Right forelimb (tissue), 1 donor: ENCODE measurements at places on chromosomes 13 and 19.
A peak's percentile ranks its signal among the peaks of the same experiment; 100 is the strongest.

GRCh38 chr19:1851654-1852580, 3.6 kb upstream of the REXO1 start:
- DNase-seq, result peak; percentile 76

DNA sequence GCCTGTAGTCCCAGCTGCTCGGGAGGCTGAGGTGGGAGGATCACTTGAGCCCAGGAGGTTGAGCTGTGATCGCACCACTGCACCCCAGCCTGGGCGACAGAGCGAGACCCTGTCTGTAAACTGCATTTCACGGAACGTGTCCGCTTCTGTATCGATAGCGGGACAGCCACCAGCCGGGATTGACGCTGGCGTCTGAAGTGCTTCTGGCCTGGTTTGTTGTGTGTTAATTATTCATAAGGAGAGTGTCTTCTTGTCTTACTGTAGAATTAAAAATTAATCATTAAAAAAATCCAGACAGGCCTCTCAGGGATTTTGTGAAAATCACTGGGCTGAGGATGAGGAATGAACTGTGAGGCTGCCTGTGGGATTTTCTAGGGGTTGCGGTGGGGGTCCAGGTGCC, 16.2 kb upstream of the MISP start:
- DNase-seq, result no peak

DNA sequence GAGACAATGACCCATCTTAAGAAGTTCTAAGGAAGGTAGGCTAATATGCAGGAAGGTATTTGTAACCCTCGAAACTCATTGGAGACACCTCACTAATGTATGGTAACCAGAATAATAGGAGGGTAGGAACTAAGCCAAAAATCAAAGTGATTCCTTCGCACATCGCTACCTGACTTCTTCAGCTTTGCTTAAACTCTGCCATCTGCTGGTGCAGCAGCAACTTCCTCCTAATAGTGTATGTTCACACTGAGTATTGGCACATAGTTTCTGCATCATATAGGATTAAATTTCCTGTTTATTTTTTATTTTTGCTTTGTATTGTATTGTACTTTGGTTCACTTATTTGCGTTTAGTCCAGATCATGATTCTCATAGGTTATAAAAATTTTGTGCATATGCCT, 676.2 kb downstream of the GPC5 start:
- no peak for DNase-seq

DNA sequence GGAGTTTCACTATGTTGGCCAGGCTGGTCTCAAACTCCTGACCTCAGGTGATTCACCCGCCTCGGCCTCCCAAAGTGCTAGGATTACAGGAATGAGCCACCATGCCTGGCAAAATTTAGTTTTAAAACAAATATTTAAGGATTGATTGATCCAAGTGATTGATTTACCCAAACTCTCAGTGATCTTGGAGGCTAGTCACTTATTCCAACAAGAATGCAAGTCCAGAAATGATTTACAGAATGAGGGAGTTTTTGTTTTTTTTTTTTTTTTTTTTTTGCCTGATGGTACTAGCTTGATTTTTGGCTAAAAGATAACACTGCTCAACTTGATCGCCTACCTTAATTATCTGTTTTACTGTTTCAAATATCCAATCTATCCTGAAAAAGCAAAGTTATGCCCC, 5.7 kb upstream of the TEX26 start:
- no peak for DNase-seq

- DNase-seq, result no peak
These were observed 41.7 kb downstream of the RXFP2 start for GRCh38 chr13:31781064-31781463.

DNA sequence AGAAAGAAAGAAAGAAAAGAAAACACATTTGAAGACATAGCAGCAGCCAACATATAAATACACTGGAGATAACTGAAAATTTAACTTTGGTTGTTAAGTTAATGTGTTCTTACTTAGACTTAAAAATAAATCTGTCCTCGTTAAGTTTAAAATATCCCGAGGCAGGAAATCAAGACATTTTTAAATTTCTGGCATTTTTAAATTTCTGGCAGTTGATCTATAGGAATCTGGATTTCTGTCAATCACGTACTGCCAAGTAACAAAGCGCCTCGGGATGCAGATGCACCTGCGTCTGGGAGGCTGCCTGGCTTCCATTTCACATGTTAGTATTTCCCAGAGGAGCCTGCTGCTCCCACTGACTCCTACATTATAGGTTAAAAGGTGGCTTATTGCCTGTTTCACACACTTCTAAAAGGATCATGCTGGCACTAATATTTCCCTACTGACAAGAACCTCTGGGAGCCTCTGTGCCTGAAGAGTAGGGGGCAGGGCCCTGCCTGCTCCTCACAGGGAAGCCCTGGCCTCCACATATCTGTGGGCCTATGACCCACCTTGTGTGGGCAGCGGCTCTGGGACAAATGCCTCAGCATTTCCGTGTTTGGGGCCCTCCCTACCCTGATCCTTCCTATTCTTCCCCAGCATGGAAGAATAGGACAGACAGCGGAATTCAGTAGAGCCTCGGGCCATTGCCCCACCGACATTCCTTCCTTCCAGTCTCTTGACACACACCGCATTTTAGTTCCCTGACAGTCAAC, 62.8 kb upstream of the ATP12A start:
- no peak for DNase-seq

GRCh38 chr13:45705918-45706317, 3.8 kb downstream of the CBY2 start:
- no peak for DNase-seq

GRCh38 chr13:99926014-99926731, 45.4 kb downstream of the ZIC5 start:
- no peak for DNase-seq

DNA sequence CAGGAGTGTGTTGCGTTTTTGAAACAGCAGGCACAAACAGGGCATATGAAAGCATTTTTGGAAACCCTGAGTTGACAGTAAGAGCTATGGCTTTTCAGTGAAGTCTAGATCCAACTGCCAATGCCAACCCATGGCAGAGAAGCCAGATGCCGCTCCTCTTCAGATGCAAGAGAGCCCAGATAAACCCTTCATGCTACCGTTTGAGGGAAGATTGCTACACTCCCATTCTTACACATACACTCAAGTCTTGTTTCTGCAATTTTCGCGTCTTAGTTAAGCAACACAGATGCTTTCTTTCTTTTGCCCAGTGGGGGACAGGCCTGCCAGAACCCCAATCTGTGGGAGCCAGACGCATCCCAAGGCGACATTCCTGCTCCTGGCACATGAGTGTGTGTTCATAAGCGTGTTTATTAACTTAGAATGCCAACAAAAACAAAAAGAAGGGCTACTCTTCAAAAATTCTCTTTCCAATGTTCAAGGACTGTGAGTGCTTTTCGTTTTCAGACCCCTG, 10.4 kb downstream of the BORCS8 start:
- DNase-seq, result no peak

GRCh38 chr13:73714522-73714921, 419.7 kb downstream of the KLF12 start:
- no peak for DNase-seq

- no peak for DNase-seq
These were observed 12.2 kb downstream of the BRD4 start for GRCh38 chr19:15320116-15320515.

DNA sequence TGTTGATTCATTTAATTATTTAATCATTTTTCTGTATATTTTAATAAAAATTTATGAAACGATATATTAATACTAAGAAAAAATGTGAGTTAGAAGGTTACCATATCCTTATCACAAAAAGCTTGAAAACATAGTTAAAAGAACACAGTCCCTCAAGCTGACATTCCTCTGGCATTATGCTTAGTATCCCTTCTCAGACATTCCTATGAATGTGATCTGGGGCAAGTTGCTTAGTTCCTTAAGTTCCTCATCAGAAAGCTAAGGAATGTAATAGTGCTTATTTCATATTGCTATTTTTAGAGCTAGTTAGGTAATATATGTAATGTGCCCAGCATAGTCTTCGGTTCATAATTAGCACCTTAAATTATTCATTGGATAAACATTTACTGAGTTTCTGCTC, 122.8 kb downstream of the MTUS2 start:
- no peak for DNase-seq

- DNase-seq, result no peak
These were observed 20.2 kb downstream of the EPSTI1 start for GRCh38 chr13:42971691-42972347.

GRCh38 chr13:79999601-80000000, 341.3 kb downstream of the SPRY2 start:
- DNase-seq, result no peak

GRCh38 chr19:703651-704446, 4.9 kb upstream of the PALM start:
- peak; percentile 77 for DNase-seq

DNA sequence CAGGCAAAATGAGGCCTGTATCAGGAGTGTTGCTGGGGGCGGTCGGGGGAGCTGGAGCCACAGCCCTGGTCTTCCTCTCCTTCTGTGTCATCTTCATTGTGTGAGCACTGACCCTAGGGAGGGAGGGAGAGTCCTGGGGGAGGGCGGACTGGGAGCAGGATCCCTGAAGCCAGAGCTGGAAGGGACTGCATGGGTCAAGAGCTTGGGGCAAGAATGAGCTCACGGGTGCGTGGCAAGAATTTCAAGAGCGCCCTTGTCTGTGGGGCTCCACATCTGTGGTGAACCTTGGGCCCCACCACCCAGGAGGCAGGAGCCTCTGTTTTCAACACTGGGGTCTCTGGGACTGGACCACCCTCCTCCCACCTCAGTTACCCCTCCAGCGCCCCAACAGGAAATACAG, 4.7 kb downstream of the SIGLEC7 start:
- no peak for DNase-seq

- DNase-seq, result no peak
These were observed 11.0 kb downstream of the XAB2 start for GRCh38 chr19:7618348-7618747.

DNA sequence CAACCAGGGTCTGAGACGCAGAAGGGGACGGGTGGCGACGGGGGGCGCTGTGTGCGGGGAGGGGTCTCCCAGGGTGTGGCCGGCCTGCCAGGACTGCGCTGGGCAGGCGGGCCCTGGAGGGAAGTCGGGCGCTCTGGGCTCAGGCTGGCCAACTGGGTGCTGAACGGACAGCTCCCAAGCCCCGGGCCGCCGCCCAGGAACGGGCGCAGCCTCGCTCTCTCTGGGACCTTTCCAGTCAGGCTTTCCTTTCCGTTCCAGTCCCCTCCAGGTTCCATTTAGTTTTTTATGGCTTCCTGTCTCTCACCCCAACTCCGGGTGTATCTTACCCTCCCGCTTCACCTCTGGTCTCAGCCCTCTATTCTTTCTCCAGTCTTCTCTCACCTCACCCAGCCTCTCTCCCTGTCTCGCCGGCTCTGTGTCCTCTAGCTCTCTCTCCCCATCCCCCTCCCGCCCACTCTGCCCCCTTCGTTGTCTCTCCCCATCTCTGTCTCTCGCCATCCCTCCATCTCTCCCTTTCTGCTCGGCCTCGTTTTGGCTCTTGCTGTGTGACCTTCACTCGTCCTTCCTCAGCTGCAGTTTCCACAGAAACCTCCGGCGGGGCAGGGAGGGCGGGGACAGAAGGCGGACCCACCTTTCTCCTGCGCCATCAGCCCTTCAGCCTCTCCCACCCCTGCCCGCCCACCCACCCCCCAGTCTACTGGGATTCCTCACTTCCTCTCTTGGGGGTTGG, 3.3 kb upstream of the ATP1A3 start:
- peak; percentile 76 for DNase-seq

DNA sequence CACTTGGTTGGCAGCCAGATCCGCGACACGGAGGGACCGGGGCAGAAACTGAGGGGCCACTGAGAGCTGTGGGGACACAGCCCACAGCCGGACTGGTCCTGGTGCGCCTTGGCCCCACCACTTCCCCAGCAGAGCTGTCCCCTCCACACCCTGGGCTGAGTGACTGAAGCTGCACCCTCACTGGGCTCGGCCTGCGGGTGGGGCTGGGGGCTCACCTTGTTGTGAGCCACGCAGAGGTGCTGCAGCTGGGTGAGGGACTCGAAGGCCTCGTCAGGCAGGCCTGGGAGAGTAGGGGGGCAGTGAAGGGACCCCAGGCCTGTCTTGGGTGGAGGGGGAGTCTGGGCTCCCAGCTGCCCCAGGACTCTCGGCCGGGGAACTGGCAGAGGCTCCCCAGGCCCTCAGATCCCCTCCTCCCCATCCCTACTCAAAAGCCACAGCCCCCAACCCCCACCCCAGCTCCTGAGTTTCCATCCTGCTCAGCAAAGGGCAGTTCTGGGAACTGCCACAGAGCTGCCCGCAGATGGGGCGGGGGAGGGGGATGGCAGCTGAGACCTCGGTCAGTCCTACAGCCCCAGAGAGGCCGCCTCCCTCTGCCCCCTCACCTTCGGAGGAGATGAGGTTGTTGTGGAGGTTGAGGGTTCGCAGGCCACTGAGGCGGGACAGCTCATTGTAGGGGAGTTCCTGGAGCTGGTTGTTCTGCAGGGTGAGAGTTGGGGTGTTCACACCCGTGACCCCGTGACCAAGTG, 2.3 kb downstream of the PODNL1 start:
- DNase-seq, result no peak

DNA sequence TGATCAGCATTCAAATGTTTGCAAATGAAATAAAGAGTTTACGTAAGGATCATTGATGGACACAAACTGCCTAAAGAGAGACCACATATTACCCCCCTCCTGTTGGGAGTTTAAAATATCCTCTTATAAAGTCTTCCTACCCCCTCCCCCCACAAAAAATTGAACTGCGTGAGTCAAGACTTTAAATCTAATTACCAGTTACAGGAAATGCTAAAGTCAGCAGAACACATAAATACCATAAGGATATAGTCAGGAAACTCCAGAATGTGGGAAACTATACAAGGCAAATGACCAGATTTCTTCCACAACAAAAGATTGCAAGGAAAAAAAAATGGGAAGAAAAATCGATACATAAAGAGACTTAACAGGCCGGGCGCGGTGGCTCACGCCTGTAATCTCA, 44.4 kb upstream of the FARP1 start:
- no peak for DNase-seq

DNA sequence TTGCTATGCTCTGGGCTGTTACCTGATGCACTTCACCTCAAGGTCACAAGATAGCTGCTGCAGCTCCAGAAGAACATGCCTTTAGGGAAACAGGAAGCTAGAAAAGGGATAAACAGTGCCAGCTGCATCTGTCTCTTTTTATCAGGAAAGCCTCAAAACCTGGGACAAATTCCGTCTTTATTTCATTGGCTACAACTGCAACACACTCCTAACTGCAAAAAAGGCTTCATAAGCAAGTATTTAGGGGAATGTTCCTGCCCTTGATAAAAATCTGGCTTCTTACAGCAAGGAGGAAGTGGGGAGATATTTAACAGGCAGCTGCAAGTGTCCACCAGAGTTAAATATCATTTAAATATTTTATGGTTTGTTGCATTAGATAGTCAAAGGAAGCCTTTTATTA, 34.2 kb upstream of the SERTM1 start:
- no peak for DNase-seq

DNA sequence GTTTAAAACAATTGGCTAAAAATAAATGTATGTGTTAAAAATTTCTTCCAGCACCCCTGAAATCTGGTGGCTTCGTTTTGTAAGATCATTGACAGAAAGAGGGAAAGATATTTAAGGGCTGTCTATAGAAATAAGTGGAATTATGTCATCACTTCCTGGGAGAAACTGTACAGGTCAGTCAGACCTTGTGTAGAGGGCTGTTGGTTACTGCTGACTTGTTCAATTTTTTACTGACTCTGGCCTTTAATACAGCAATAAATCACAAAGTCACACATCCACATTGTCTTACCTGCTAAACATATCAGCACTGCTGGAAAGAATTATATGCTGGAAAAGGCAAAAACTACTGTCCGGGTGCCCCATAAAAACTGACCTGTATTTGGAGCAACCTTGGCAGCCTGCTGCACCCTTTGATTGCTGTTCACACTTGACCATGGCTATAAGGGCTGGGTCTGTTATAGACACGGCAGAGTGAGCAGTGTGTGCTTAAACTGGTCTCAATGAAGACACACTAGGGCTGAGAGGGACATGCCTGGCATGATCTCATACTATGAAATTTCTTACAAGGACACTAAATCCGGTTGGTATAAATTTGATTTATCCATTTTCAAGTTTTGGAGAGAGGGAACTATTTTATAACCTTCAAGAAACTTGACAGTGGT, 162.1 kb downstream of the NHLRC3 start:
- no peak for DNase-seq
